ENCODE measurements at places on chromosomes 16 and 17. TPM values are rescaled to one million over a fixed set of nuclear protein-coding genes. Genes with fewer than 3 reads are reported as not detected.

The G6PC1 gene
- total RNA-seq = not detected

The GRAPL gene
- total RNA-seq = not detected

The RNF135 gene
- 12.8 TPM for total RNA-seq

The CCDC144A gene
- total RNA-seq = 1.7 TPM

The KIF2B gene
- not detected for total RNA-seq

The MFAP4 gene
- total RNA-seq = not detected

The OSGIN1 gene
- 1.7 TPM for total RNA-seq

The ADAM11 gene
- not detected for total RNA-seq

The SLC16A13 gene
- 0.85 TPM for total RNA-seq

The MMP15 gene
- total RNA-seq = 23.7 TPM

The ZG16B gene
- 0.64 TPM for total RNA-seq

The CACNA1G gene
- not detected for total RNA-seq

The ACSM2B gene
- not detected for total RNA-seq

The DUXB gene
- not detected for total RNA-seq

The TK1 gene
- total RNA-seq = 0.43 TPM

The TEKT5 gene
- total RNA-seq = 0.48 TPM

The HEATR9 gene
- not detected for total RNA-seq

The OR3A2 gene
- not detected for total RNA-seq

The CRISPLD2 gene
- 0.21 TPM for total RNA-seq

The AARSD1 gene
- 11.9 TPM for total RNA-seq

The WNT9B gene
- not detected for total RNA-seq

The CACNG3 gene
- total RNA-seq = not detected

The KCNH6 gene
- not detected for total RNA-seq

The WBP2 gene
- total RNA-seq = 18.3 TPM
